Ecto neural progenitor cell (in vitro differentiated cells): ENCODE measurements at places on chromosomes 7 and 10.
A peak's percentile ranks its signal among the peaks of the same experiment; 100 is the strongest.

DNA sequence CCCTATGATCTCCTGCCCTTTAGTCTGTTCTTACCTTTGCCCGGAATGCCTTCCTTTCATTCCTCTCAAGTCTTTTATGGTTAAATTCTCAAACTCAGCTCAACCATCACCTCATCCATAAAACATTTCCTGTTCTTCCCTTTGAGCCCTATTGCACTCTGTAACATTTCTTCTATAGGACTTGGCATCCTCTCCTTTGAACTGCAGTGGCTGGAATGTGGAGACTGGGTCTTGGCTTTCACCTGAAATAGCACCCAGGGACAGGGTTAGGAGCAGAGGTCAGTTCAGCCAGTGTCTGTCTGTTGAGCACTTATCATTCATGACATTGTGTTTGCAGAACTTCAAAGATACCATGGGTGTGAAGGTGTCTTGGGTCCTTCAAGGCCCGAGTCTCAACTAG, 7.2 kb downstream of the NFE2L3 start:
- no peak for DNase-seq

- no peak for DNase-seq
Observed at GRCh38 chr10:1527951-1528350, 209.4 kb downstream of the ADARB2 start.

DNA sequence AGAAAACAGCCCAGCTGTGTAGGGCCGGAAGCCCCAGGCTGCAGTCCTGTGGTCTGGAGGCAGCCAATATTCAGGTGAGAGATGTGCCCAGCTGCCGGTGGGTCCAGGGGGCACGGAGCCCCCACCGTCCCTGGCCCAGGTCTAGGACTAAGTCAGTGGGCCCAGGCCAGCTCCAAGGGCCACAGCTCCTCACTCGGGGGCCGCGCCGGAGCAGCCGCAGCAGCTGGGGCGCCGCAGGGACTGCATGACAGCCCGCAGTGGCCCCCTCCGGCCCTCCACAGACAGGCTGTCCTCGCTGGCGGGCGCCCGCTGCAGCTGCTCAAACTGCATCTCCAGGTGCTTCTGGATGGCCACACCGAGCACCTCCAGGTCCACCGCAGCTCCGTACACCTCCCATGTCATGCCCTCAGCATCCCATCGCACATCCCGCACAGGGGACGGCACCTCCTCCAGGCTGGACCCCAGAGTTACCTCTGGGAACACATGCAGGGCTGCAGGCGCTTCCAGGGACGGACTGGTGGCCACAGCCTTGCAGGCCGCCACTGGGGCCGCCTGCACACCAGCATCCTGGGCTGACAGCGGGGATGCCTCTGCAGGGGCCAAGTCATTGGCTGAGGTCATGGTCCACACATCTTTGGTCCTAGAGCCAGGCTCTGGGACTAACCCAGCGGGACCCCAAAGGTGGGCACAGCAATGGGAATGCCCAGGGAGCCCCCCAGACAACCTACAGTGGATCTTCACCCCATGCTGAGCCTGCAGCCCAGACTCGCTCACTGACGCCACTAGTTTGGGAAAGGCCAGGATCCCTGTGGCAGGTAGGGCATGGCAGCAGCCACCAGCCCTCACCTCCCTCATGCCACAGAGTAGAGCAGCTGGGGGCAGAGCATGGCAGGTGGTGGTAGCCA, 7.0 kb downstream of the GPRIN2 start:
- DNase-seq, result peak; percentile 50

GRCh38 chr10:74928742-74929191, 102.4 kb downstream of the KAT6B start:
- DNase-seq, result no peak

DNA sequence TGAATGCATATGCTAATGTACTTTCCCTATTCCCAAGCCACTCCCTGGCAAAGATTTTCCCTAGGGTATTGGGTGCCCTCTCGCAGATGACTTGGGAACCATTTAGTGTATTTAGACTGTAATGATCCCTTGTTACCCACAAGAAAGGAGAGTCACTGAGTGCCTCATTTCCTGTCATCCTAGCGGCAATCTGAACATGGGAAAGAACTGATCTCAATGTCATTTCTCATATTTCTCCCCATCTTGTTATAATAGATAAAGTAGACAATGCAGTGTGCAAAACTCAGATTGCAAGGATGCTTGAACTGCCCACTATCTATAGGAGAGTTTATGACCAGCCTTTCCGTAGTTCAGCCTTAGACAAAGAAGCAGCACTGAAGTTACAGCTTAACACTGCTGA, 123.3 kb downstream of the MICU1 start:
- no peak for DNase-seq

GRCh38 chr10:72319416-72320254, 35.1 kb downstream of the DNAJB12 start:
- peak; percentile 80 for DNase-seq

DNA sequence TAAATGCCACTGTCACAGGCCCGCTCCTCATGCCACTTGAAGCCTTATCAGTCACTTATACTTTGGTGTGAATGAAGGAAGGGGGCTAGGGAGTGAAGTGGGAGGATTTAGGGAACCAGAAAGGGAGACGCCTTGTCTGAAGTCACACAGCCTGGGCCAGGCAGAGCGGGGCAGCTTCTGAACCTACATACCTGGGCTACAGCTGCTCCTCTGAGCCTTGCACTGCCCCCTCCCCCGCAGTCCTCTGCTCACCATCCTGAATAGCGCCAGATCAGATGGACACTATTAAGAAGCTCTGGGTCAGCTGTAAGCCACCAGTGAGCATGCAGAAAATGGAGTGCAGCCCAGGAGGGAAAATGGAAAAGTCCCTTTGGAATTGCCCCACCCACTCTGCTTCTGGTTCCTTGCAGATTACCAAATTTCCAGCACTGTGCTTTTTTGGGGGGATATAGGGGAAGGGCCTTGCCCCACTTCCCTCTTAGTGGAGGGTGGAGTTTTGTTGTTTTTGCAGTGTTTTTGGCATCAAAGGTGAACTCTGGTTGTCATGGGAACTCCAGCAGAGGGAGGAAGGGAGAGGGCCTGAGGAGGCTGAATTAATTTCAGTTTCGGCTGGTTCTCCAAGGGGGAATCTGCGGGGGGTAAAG, 35.0 kb upstream of the ADCYAP1R1 start:
- no peak for DNase-seq

- DNase-seq, result no peak
Observed at GRCh38 chr10:84762754-84763394, 434.5 kb downstream of the CCSER2 start.

DNA sequence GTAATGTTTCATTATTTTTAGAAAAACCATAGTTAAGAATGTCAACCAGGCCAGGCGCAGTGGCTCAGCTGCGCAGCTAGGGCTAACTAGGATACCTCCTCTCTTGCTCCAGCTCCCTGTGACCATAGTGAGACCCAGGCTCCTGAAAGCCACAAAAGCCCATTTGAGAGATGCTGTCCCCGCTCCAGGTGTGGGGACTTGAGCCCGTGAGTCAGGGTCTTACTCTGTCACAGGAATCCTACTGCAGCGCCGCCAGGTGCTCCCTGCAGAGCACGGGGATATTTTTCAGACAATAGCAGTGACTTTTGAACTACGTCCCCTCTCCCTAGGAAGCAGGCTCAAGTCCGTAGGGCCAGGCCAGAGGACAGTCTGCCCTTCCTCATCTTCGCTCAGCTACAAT, 75.6 kb upstream of the NRBF2 start:
- DNase-seq, result no peak

DNA sequence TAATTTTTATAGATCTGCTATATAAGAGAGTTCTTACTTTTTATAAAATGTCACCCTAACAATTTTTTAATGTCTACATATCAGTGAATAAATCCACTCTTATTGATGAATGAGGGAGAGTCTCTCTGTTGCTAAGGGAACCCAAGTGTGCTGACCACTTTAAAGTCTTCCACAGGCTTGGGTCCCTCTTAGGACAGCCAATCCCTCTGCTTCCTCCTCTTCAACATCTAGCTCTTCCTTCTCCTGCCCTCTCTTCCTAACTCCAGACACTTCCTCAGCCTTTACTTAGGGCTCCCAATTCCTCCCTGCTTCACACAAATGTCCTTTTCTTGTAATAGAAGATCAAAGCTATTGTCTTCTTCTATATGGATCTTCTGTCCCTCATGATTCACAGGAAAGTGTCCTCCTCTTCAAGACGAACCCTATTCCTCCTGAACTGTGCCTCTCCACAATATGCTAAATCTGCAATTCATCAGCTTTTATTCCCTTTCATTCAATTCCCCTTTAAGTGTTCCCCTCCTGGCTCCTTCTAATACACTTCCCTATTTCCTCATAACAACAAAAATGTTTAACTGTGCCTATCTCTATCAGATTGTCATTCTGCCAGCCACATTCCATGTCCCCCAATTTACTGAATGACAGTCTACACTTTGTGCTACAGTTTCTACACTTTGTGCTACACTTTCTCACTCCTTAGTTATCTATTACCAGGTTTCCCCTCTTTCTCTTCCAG, 37.7 kb downstream of the CDK6 start:
- no peak for DNase-seq

- DNase-seq, result no peak
Observed at GRCh38 chr10:27344568-27345454, 104.2 kb upstream of the ACBD5 start.

GRCh38 chr7:95527776-95528250, 42.1 kb downstream of the ASB4 start:
- DNase-seq, result no peak

DNA sequence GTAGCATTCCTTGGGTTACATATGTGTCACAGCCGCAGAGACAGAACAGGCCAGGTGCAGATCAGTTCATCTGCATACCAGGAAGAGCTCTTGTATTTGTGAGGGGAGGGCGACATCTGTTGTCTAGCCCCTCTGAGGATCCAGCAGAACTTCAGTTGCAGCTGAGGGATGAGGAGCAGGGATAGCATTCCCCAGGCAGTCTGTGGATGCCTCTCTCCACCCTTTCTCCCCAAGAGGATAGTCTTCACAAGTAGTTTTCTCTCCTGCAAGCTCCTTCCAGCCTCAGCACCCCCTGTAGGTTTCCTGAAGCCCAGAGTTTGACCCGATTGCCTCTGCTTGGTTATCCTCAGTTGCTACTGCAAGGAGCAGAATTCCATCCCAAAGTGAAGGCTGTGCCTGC, 2.6 kb downstream of the SCD start:
- DNase-seq, result no peak

DNA sequence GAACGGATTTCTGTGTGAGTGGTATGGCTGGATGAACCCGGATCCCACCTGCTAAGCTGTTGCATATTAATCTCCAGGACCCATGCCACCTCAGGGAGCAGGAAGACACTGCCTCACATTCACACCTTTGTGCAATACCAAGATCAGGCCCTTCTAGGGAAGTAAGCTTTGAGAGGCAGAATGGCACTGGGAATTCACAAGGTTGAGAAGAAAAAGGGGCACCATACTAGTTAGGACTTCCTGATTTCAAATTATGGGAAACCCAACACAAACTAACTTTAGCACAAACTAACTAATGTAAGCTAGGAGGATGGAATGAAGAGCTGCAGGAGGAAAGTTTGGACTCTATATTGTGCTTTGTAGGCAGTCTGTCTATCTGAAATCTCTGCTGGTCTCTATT, 71.3 kb downstream of the TBXAS1 start:
- DNase-seq, result no peak

DNA sequence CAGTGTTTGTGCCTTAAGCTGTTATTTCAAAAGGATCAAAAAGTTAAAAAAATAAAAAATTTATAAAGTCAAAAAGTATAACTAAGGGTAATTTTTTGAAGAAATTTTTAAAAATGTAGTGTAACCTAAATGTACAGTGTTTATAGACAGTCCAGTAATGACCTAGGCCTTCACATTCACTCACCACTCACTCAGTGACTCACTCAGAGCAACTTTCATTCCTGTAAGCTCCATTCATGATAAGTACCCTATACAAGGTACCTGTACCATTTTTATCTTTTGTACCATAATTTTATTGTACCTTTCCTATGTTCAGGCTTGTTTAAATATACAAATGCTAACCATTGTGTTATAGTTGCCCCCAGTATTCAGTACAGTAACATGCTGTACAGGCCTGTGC, 21.5 kb downstream of the DNAJC9 start:
- no peak for DNase-seq

- DNase-seq, result no peak
Observed at GRCh38 chr7:1268866-1269265, 36.2 kb downstream of the UNCX start.

DNA sequence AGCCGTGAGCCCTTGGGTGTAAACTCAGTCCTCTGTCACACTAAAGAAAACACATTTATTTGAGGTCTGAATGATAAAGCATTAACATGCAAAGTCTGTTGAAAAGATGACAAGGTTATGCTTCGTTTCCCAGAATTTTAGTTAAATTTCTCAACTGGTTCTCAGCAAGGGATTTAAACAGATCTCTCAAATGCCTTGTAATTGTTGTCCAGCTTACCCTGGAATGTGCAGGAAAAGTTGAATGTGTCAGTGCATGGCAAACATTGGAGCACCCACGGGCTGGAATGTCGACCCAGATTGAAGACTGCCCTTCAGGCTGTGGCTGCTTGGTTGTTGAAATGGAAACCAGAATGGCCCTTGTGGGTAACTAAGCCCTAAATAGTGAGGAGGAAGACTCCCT, 191.8 kb downstream of the TRIL start:
- DNase-seq, result no peak

DNA sequence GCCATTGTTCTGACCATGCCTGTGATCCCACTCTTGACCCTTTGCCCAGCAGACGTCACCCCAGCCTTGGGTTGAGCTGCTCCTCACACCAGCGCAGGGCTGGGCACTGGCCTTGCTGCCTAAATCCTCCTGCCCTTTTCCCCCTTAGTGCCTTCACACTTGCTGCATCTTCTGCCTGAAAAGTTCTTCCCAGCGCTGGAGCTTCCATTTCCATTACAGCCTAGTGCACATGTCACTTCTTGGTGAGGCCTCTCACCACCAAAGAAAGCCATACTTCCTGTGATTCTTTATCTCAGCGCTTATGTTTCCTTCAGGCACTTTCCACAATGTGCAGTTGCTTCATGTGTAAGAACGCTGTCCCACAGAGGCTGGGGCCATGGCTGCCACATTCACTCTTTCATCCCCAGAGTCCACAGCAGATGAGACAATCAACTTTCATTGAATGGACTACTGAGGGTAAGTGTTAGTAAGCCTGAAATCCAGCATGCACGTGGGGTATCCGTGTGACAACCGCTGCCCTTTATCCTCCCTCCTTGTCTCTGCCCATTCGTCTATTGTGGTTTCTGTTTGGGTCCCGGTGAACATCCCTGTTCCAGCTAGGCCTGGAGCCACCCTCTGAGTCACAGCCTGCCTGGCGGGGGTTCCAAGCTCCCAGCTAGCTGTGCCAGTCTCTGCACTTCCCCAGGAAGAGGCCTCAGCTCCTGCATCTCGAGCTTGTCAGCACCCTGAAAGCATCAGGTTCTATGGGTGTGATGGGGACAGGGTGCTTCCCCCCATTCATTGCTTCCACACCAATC, 37.3 kb downstream of the ADRA2A start:
- no peak for DNase-seq

GRCh38 chr10:58622246-58622645, 109.6 kb downstream of the BICC1 start:
- DNase-seq, result no peak

DNA sequence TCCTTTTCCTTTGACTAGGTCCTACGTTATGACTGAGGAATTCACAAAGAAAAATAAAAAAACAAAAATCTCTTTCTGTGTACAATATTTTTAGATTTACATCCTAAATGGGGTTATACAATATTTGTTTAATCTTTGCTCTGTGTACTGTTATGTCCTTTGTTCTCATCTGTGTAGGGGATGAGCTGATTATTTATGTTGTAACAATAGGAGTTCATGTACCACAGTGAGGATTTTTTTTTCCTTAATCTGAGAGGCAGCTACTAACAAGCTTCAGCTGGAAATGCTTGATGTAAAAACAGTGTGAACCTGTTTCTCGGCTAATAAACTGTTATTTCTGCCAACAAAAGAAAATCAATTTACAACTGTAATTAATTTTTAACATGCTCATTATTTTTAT, 58.0 kb downstream of the ORC5 start:
- DNase-seq, result no peak

- DNase-seq, result no peak
Observed at GRCh38 chr10:78196964-78197363, 163.3 kb downstream of the RPS24 start.
